ENCODE measurements at places on chromosomes 1 and 21. TPM values are rescaled to one million over a fixed set of nuclear protein-coding genes. Genes with fewer than 3 reads are reported as not detected.

- no peak overlapping the region for H3K27ac ChIP-seq
- no peaks in the 10 kb centered on the region for H3K27me3 ChIP-seq
- H3K4me1 ChIP-seq = peaks cover 12% of the 10 kb centered on the region
- DNase-seq = no peak
- H3K36me3 ChIP-seq = peaks cover 39% of the 10 kb centered on the region
Measured at GRCh38 chr1:9871707-9872425, 38.2 kb downstream of the CTNNBIP1 start.

DNA sequence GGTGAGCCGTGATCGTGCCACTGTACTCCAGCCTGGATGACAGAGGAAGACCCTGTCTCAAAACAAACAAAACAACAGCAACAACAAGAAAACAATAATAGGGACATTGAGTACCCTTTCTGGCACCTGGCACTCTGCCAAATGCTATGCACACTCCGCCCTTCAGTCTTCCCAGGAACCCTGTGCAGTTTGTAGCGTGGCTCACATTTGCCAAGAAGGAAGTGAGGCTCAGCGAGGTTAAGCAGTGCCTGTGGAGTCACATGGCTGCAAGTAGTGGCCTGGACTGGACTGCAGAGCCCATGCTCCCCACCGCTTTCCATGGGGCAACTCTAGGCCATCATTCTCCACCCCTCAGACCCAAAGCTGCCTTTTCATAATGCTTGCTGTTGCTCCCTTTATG is 5.3 kb upstream of the EVA1B start:
- DNase-seq = peak; percentile 23
- peaks cover 11% of the 10 kb centered on the region for H3K4me1 ChIP-seq
- no peaks in the 10 kb centered on the region for H3K36me3 ChIP-seq
- H3K27me3 ChIP-seq = no peaks in the 10 kb centered on the region
- no peak overlapping the region for H3K27ac ChIP-seq

DNA sequence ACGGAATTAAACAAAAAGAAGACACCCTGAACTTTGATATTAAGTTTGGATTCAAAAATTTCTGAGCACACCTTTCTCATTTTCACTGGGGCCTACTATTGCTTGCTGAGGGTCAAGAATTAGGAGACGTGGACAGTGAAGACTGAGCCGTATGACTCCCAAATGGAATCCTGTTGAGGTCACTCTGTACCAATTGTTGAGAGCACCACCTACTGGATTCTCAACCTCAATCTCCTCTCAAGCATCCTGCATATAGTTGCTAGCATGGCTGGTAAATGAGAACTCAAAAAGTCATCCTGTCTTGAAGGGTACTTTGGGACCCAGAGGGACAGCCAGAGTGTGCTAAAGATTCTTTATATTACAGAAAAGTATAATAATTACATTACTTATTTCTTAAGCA is 20.2 kb upstream of the MTR start:
- no peak overlapping the region for H3K27ac ChIP-seq
- no peaks in the 10 kb centered on the region for H3K36me3 ChIP-seq
- no peaks in the 10 kb centered on the region for H3K4me1 ChIP-seq
- H3K4me3 ChIP-seq = no peak overlapping the region

GRCh38 chr21:21898801-21899200 is 900.6 kb downstream of the NCAM2 start:
- H3K4me1 ChIP-seq = no peaks in the 10 kb centered on the region
- no peaks in the 10 kb centered on the region for H3K36me3 ChIP-seq
- no peak for DNase-seq
- no peak overlapping the region for H3K27ac ChIP-seq
- H3K27me3 ChIP-seq = no peaks in the 10 kb centered on the region

DNA sequence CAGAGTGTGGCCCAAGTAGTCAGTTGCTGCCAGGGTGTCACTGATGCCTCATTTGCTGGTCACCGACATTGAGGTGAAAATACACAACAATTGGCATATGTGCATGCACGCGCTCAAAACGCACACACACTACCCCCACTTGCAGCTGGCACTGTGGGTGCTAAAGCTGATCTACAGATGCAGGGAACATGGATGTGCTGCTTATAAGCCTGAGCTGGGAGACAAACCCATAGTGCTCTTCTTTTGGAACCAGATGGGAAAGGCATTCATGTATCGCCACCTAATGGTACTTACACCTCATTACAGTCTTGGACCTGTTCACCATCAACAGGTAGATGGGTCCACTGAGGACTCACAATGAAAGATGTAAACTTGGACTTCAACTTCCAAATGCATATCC is 70.3 kb upstream of the CAMK1G start:
- no peaks in the 10 kb centered on the region for H3K27me3 ChIP-seq
- DNase-seq = peak; percentile 8
- no peaks in the 10 kb centered on the region for H3K36me3 ChIP-seq
- H3K4me1 ChIP-seq = no peaks in the 10 kb centered on the region
- H3K27ac ChIP-seq = no peak overlapping the region

DNA sequence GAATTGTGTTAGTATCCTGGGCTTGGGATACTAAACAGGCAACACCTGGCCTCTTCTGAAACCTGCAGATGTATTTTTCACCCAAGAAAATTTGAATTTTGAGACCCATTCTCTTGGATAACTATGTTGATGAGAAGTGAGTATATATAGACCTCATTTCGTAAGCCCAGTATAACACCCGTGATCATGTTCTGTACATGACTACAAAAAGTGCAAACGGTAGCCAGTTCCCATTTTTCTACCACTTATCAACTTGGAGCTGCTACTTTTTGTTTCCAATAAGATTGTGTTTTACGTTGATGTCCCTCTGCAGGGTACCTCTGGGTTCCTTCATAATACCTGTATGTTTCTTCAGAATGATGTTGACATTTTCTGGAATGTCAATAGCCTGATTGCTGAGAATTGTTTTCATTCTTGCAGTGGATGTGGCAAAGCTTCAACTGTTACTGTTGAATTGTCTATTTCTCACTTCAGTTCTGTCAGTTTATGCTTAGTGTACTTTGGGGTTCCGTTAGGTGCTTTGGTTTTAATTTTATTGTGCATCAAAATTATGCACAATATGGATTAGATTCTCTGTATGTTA is 48.1 kb downstream of the ZFYVE9 start:
- no peaks in the 10 kb centered on the region for H3K27me3 ChIP-seq
- DNase-seq = no peak
- H3K27ac ChIP-seq = no peak overlapping the region
- no peaks in the 10 kb centered on the region for H3K36me3 ChIP-seq
- no peak overlapping the region for H3K4me3 ChIP-seq

GRCh38 chr1:180261524-180262155 is 31.6 kb downstream of the LHX4 start:
- DNase-seq = no peak
- no peaks in the 10 kb centered on the region for H3K36me3 ChIP-seq
- H3K4me1 ChIP-seq = no peaks in the 10 kb centered on the region
- H3K27ac ChIP-seq = no peak overlapping the region
- H3K27me3 ChIP-seq = peaks cover 18% of the 10 kb centered on the region
- H3K4me3 ChIP-seq = no peak overlapping the region

DNA sequence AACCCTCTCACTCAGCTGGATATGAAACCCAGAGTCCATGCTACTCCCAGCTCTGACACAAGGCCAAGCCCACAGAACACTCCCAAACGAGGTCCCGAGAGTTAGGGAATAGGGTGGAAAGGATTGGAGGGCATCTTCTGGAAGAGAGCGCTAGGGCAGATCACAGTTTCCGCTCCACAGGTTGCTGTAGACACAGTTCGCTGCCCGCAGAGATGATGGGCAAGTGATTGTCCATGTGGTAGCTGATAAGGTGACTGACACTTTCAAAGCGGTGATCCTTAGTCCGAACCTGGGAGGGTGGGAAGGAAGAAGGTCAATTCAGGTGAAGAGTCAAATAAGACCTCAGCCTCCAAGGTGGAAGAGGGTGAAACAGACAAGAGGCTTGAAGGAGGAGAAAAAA is 2.1 kb upstream of the PYGO2 start:
- no peaks in the 10 kb centered on the region for H3K36me3 ChIP-seq
- H3K27me3 ChIP-seq = no peaks in the 10 kb centered on the region
- H3K27ac ChIP-seq = no peak overlapping the region

GRCh38 chr1:69121723-69122122 is 446.0 kb upstream of the LRRC7 start:
- no peak overlapping the region for H3K4me3 ChIP-seq
- no peaks in the 10 kb centered on the region for H3K36me3 ChIP-seq
- H3K27ac ChIP-seq = no peak overlapping the region

DNA sequence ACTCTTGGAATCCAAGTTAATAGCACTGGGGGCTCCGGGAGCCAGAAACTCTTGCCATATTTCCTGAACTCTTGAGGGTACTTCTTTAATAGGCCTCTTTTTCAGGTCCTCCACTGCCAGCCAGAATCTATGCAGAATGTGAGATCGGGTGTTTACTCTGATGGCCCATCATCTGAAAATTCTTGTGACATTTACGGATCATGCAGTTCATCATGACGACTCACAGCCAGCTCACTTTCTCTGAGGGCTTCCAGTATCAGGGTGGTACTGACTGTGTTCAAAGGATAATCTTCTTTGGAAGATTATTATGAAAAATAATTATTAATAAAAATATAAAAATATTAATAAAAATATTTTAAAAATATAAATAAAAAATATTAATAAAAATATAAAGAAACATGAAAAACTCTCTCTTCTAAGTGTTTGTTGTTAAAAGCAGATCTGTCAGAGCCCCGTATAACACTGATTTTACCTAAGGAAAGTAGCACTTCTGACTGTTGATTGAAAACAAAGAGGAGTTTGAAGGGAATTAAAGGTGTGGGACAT is 194.3 kb upstream of the GREM2 start:
- no peak overlapping the region for H3K4me3 ChIP-seq
- no peak overlapping the region for H3K27ac ChIP-seq
- H3K36me3 ChIP-seq = no peaks in the 10 kb centered on the region
- H3K27me3 ChIP-seq = no peaks in the 10 kb centered on the region

Gene CR1L
- polyA plus RNA-seq = 0.15 TPM

GRCh38 chr1:118137900-118138299 is 47.1 kb downstream of the SPAG17 start:
- H3K4me3 ChIP-seq = no peak overlapping the region
- DNase-seq = no peak
- H3K4me1 ChIP-seq = no peaks in the 10 kb centered on the region
- no peaks in the 10 kb centered on the region for H3K27me3 ChIP-seq

DNA sequence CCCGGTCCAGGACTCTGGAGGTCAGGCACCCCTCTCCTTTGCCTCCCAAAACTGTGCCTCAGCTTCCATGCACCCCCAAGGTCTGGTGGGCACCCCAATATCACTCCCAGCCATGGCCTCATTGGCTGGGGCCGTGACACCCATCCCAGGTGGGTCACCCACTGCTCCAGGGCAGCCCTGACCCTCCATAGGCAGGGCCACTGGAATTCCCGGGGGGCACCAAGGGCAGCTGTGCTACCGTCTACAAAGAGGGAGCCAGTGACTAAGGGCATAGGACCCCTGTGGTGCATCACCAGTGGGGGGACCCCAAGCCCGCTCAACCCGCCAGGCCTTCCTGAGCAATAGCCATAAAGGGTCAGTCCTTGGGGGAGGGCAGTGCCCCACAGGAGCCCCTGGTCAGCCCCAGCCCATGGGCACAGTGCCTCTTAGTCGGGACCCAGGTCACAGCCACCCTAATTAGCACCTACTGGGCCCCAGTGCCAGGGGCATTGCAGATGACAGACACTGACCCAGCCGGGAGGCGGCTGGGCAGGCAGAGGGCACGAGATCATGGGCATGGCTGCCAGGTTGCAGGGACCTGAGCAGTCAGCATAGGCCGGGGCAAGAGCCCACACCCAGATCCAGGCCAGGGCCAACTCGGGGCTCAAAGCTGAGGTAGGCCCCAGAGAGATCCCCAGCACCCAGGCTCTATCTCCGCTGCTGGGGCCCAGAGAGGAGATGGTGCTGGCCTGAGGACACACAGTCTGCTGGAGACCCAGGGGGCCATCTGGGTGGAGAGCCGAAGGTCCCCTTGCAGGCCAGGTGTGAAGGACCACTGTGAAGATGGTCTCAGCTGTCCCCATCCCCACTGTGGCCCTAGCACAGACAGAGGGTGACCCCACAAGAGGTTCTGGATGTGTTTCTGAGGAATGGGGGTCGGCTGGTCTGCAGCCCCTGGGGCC is 19.0 kb upstream of the ARF1 start:
- H3K27ac ChIP-seq = no peak overlapping the region
- DNase-seq = no peak
- no peak overlapping the region for H3K4me3 ChIP-seq

Gene HTR6
- polyA plus RNA-seq = not detected

Gene JAM2
- 34.7 TPM for polyA plus RNA-seq

Gene C1QTNF12
- polyA plus RNA-seq = 0.80 TPM

DNA sequence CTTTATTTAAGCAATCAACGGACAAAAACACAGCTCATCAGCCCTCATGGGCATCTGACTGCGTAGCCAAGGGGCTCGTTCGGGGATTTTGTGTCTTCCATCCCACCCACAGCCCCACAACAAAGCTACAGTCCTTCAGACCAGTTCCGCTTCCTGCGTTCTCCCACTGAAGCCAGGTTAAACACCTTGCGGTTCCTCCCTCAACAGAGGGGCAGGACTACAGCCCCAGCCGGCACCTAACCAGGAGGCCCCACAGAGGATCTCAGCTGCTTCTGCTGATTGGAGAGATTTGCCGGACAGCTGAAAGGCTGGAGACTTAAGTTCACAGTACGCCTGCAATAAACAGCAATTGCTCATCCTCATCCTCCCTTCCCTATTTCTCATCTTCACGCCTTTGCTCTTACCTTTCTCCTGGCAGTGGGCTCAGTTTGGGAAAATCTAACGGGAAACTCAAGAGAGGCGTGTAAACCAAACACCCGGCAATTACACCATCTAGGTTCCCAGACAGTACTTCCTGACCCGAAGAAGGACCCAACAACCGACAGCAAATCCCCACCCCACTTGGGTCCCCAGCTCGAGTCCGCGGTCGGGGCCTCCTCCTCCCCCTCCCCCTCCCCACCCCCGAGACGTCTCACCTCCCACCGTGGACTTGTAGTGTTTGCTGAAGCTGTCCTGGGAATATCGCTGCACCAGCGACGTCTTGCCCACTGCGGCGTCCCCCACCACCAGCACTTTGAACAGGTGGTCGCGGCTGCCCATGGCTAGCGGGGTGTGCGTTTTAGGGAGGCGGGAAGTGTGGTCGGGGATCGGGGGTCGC is 876 bp downstream of the RAB29 start:
- peaks cover 24% of the 10 kb centered on the region for H3K4me1 ChIP-seq
- H3K27ac ChIP-seq = peak overlapping the region; percentile 81
- H3K27me3 ChIP-seq = no peaks in the 10 kb centered on the region
- no peak for DNase-seq

DNA sequence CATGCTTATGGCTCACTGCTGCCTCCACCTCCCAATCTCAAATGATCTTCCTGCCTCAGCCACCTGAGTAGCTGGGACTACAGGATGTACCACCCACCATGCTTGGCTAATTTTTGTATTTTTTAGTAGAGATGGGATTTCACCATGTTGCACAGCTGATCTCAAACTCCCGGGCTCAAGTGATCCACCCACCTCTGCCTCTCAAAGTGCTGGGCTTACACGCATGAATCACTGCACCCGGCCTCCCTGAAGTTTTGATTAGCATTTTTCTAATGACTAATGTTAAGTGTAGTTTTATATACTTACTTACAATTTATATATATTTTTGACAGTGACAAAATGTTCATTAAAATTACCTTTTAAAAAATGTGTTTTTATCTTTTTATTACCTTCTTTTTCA is 41.1 kb downstream of the ZNF678 start:
- no peak for DNase-seq
- no peaks in the 10 kb centered on the region for H3K27me3 ChIP-seq
- no peaks in the 10 kb centered on the region for H3K36me3 ChIP-seq
